ENCODE measurements at places on chromosomes 1 and 21.

DNA sequence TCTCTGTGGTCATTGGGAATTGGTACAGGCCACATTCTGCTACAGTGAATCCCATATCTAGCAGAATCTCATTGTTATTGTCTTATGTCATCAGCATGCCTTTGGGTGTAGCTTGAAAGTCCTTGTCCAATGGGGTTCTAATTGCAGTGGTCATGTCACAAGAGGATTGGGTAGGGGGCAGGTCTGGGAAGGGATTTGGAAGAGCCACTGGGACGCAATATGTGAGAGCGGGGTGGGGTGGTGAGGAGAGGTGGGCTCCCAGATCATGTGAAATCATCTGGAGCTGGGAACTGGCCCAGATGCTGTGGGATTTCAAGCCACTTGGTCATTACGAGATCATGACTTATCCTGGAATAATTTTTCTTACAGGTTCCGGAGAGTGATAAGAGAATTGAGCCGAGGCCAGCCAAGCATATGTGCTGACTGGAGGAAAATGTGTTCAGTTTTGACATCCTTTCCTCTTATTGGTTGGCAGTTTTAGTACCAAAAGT is 16.3 kb downstream of the CNIH3 start:
- no peak for ATAC-seq

DNA sequence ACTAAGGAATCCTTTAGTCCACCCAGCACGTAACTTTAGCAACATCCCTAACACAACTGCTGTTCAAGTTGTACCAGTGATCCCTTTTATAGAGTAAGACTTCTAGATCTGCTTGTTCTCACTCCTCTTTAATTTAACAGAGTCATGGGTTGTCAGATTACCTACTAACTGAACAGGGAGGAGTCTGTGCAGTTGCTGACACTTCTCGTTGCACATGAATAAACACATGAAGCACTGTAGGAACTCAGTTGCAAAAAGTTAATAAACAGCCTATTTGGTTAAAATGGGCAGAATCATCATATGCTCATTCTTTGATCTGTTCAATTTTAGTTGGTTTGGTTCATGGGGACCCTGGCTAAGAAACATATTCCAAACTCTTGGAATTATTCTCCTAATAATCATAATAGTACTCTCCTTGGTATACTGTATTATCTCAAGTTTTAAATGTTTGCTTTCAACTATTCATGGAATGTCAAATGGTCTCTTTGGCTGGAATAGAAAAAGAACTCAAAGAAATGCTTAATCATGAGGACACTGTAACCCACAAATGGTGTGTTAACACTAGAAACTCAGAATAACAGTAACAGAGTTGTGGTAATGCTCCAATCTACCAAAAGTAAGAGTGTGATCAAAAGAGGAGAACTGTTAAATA is 15.6 kb downstream of the PLPPR5 start:
- ATAC-seq: no peak

DNA sequence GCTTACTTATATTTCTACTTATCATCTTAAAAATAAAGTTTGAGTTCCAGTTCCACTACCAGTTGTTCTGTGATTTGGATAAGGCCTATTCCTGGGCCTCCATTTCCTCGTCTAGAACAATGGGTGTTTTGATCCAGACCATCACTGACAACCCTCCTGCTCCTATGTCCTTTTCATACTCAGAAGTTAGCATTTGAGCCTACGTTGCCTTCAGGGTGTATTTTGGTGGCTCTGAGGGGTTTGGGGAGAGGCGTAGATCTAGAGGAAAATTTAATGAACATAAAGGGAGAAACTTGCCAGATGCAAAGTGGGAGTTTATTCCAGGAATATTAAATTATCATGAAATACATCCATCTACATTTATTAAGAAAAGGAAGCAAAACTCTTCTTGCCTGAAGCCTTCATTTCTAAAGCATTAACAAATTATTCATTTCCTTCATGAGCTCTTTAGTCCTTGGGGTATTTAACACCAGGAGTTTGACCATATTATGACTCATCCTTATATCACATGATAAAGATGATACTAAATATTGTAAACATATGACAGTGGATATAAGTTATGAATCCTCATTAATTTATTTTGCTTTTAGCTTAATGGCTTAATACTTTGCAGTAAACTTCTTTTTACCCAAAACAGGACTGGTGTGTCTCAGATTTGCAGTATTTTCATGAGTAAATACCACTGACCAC is 47.2 kb upstream of the SYT14 start:
- no peak for ATAC-seq

DNA sequence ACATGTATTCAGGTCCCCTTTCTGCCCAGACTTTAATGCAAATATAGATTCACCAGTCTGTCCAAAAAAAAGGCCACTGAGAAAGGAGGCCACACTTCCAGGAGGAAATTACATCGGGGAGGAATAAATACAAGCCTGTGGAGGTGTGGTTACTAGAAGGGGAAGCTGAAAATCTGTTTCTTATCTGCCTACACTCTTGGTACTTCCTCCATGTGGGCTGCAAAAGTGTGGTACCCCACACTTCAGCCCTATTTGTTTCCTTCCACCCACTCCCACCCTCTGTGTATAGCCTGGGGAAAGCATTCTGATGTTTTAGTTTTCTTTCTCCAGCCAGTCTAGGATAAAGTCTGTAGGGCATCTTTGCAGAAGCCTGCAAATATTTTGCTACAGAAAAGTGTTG is 38.4 kb downstream of the UTP25 start:
- no peak for ATAC-seq

DNA sequence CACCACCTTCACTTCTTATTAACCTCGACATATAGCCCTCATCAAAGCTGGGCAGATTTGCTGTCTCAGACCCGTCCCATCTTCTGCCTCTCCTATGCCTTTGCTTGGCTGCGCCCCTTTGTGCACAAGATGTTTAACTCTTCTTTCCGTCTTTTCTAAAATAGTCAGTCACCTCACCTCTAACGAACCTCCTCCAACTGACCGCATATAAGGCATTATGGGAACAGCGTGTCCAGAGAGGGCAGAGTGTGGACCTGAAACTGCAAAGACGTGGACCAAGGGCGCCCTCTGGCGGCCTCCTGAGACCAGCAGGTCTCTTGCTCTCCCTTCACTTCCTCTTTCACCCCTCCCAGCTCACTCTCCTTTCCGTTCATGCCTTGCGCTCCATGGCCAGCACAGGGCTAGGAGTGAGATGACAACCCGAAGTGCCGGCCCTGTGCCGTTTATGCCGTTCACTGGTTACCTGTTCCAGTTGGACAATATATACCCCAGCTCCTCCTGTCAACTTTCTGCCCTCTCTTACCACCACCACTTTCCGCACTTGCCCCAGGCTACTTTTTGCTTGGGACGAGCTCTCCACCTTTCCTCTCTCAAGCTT is 2.5 kb upstream of the METTL25B start:
- peak; percentile 47 for ATAC-seq

DNA sequence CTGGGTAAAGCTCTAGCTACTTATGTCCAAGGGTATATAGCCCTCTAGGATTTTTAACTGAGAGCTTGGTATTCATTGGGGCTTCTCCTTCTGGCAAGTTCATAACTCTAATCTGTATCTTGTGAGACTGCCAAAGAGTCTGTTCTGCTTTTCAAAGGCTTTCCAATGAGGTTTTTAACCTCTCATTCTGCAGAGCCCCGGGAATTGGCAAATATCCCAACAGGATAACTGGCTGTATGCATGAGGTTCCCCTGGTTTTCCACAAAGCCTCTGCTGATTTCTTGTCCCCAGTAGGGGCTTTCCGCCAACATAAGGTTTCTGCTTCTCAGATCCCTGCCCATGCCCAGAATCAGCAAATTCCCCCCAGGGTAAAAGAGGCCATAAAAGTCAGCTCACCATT is 40.9 kb downstream of the RPL5 start:
- ATAC-seq: no peak

DNA sequence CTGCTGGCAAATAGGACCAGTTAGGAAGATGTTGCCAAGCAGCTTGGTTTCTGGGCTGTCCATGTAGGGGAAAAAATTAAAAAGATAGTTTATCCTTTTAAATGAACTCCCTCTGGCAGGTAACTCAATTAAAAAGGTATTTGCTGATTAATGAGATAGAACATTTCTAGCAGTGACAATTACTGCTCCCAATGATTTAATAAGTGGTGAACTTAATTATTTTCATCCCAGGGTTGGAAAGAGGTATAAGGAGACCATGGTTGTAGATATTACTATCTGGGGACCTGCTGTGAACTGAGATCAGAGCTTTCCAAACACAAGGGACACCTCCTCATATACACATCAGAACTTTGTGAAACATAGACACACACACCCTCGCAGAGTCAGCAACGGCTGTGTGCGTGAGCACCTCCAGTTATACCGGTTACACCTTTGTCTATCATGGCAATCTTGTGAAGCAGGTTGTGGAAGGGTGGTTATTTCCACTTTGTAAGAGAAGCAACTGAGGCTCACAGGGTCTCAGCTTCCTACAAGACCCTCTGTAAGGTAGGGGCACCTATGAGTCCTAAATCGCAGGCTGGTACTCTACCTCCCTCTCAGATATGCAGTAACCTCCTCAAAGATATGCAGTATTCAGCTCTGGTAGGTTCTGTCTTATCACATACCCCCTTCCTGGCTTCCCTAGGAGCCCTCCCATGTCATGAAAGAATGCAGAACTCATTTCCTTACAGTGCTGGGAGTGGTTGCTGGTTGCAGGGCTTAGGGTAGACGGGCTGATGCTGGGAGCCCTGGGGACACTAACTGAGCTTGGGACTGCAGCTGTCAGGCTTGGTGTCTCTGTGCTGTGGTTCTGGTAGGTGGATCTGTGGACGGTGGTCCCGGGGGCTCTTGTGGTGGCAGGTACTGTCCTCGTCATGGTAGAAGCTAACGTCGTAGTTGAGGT is 18.5 kb upstream of the MAGOH start:
- peak; percentile 17 for ATAC-seq

DNA sequence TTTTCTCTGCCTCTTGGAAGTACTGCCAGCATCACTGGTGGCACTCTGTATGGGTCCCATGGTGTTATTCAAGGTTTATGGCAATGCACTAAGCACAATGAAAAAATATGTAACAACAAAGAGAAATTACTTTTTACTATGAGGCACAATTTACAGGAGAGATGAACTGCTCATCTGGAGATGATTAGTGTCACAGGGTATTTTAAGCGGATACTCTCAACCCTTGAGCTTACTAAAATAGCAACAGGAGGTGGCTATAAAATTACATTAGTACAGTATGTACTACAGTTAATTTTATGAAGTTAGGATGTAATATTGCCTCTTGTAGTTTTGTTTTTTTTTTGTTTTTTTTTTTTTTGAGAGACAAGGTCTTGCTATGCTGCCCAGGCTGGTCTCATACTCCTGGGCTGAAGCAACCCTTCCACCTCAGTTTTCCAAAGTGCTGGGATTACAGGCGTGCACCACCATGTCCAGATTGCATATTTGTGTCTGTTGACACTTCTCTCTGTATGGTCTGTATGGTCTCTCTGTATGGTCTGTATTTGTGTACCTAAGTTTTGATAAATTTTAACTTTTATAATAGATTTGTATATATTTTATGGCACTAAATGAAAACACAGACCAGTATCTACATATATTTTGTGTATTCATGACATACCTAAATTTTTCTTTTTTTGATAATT is 175.6 kb upstream of the HP1BP3 start:
- no peak for ATAC-seq

GRCh38 chr1:181219938-181220337 is 131.4 kb downstream of the IER5 start:
- no peak for ATAC-seq

DNA sequence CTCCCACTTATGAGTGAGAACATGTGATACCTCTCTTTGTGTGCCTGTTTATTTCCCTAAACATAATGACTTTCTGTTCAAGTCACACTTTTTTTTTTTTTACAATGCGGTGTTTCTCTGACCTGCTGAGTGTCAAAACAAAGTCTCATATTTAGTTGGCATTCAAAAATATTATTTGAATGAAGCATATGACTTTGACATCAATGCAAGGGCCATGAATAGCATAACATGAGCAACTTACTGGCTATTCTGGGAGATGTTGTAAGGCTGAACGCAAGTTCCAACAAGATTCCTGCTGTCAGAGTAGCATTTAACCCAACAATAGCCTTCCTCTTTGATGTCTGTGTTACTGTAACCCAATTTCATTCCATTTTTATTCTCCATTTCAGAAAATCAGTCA is 2.0 kb upstream of the KRTAP19-1 start:
- ATAC-seq: no peak

- no peak for ATAC-seq
Observed at GRCh38 chr21:42140196-42140934, 69.2 kb downstream of the UMODL1 start.

- no peak for ATAC-seq
Observed at GRCh38 chr1:89578151-89578550, 53.5 kb downstream of the LRRC8B start.

DNA sequence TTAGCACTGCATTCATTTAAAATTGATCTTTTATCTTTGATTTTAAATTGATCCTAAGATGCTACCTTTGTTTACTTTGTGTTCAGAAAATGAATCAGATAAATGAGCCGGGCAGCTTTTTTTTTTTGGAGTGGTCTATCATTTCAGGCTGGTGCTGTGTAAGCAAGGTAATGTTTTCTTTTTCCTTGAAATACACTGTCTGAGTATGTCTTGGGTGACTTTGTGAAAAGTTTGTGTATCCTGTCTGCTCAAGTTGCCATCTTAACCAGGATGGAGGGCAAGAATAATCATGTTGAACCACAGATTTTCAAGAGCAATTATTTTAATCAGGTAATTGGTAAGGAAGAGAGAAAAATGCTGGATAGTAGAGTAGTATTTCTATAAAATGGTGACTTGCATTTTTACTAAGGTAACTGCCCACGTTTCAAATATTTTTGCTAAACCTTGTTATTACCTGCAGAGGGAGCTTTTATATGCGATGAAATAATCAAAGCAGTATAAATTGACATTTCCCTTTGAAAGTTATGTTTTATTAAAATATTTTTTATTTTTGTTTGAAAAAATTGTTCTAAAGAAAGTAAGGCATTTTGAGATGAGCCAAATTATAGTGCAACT is 11.1 kb downstream of the ADGRL2 start:
- no peak for ATAC-seq

Data from motor neuron (in vitro differentiated cells).